DND-41 (cell line): ENCODE measurements at places on chromosomes 16 and 17.

DNA sequence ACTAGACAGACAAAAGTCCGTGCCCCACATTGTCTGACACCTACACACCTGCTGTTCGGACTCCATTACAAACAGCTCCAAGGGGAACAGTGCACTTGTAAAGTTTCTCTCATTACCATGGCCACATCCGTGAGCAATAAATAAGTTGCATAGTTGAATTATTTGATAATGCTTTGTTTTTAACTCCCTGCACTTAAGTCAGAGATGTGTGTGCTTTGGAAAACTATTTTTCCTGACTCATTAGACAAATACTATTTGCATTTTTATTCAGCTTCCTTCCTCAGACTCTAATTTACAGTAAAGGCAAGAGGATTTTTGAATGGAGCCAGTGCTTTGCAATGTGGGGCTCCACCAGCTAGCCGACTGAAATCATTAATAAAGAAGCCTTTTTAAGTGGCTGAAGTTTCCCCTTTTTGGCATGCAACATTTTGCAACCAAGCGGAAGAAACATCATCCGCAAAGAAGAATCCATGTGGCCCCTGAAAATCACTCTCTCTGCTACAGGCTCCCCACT is 6.5 kb upstream of the CCL2 start:
- no peak for DNase-seq

- DNase-seq: no peak
These were observed 2.8 kb upstream of the PYCR1 start for GRCh38 chr17:81939881-81940385.

GRCh38 chr16:15970202-15970601 is 20.8 kb downstream of the ABCC1 start:
- no peak for DNase-seq

GRCh38 chr16:81780350-81780749 is 1.3 kb downstream of the PLCG2 start:
- no peak for DNase-seq

DNA sequence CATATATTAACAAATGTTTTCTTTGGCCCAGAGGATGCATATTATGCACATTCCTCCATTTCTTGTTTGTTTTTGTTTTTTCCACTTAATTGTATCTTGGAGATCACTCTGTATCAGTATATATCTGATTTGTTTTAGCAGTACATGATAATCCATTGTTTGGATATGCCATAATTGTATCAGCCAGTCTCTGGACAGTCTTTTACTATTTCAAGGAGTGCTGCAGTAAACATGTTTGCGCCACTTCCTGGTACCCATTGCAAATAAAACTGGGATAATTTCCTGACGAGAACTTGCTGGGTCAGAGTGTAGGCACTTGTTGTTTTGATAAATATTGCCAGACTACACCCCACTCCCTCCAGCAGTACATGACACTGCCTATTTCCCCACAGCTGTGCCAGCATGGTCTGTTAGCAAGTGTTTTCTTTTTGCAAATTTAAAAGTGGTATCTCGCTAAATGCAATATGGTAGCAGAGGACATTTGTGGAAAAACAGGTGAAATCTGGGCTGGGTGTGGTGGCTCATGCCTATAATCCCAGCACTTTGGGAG is 4.9 kb upstream of the TMEM11 start:
- DNase-seq: no peak

- DNase-seq: no peak
These were observed 8.1 kb upstream of the PPP1R27 start for GRCh38 chr17:81842725-81843504.

DNA sequence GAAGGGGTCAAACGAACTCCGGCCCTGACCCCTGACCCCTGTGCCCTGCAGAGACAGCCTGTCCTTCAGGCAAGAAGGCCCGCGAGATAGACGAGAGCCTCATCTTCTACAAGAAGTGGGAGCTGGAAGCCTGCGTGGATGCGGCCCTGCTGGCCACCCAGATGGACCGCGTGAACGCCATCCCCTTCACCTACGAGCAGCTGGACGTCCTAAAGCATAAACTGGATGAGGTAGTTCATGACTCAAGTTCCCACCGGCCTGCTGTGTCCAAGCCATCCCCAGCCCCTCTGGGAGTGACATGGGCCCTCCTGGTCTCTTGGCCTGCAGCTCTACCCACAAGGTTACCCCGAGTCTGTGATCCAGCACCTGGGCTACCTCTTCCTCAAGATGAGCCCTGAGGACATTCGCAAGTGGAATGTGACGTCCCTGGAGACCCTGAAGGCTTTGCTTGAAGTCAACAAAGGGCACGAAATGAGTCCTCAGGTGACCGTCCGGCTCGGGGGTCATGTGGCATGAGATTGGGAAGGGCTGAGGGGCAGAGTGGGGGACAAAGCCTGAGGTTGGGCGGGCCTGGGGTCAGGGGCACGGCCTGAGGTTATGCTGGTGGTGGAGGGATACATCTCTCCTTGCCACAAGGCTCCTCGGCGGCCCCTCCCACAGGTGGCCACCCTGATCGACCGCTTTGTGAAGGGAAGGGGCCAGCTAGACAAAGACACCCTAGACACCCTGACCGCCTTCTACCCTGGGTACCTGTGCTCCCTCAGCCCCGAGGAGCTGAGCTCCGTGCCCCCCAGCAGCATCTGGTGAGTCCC is 5.7 kb downstream of the MSLN start:
- DNase-seq: no peak

DNA sequence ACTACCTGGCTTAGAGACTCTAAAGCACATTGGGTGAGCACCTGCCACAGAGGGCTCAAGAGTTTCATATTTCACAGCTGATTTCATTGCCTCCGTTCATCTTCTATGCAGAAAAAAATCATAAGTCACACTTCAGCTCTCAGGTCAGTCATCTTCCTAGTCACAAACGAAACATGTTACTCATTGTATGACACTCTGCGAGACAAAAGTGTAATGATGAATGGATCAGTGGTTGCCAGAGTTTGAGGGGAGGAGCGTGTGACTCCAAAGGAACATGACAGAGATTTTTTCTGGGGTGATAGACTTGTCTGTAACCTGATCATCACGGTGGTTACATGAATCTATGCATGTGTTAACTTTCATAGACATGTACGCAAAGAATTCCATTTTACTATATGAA is 195.2 kb upstream of the CNTNAP4 start:
- DNase-seq: no peak

DNA sequence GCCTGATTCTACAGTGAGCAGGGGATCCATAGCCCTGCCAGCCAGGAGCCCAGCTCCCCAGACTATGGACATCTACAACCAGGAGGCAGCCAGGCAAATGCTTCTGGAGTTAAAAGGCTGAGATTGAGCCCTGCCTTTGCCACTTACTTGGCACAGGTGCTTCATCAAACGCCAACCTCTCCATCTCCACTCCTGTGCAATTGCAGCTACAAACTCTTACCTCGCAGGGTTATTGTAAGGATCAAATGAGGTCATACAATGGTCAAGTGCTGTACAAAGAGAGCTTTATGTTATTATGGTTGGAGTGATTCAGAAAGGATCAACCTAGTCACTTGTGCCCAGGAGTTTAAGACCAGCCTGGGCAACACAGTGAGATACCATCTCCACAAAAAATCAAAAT is 9.8 kb upstream of the MYO18A start:
- no peak for DNase-seq

- DNase-seq: no peak
These were observed 40.1 kb downstream of the CLEC16A start for GRCh38 chr16:10984509-10984908.

DNA sequence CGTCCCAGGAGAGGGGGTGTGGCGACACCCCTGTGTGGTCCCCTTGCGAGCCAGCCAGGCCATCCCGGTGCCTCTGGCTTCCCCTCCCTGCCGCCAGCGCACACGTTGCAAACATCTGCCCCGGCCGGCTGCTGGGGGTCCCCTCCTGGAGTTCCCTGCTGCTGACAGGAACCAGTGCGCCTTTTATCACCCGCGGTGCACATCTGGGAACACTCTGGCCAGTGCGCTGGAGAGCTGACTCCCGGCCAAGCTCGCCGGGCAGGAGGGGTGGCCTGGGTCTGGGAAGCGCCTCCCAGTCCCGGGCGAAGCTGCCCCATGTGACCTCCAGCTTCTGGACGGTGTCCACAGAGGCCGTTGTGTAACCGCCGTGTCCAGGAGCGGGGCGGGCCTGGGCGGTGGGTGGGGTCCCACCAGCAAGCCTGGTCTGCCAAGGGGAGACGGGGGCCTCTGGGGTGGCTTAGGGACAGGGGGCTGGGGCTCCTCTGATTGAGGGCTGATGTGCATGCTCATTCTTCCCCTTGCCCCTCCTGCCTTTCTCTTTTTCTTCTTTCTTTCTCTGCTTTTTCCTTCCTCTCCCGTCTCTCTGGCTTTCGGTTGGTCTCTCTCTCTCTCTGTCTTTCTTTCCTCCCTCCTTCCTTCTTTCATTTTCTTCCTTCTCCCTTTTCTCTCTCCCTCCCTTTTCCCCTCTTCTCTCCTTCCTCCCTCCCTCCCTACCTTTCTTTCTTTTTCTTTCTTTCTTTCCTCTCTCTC is 25.2 kb upstream of the CIBAR2 start:
- DNase-seq: no peak

- no peak for DNase-seq
These were observed 55.1 kb downstream of the NDE1 start for GRCh38 chr16:15705064-15705565.

DNA sequence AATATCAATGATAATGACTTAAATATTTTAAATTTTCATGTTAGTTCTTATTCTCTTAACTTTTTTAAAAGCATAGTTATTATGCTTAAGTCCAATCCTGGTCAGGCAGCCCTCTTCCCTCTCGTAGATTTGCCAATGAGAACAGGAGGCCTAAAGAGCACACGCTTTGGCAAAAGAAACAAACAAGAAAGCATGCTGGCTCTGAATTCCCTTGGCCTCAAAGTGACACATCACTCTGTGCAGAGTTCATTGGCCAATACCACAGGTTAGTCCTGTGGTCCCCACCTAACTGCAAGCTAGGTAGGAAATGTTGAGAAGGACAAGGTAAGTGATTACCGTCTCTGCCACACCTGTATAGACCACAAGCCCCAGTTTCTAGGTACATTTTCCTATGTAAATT is 61.5 kb downstream of the MYO1D start:
- DNase-seq: no peak

GRCh38 chr16:82384949-82385348 is 214.9 kb upstream of the MPHOSPH6 start:
- no peak for DNase-seq

DNA sequence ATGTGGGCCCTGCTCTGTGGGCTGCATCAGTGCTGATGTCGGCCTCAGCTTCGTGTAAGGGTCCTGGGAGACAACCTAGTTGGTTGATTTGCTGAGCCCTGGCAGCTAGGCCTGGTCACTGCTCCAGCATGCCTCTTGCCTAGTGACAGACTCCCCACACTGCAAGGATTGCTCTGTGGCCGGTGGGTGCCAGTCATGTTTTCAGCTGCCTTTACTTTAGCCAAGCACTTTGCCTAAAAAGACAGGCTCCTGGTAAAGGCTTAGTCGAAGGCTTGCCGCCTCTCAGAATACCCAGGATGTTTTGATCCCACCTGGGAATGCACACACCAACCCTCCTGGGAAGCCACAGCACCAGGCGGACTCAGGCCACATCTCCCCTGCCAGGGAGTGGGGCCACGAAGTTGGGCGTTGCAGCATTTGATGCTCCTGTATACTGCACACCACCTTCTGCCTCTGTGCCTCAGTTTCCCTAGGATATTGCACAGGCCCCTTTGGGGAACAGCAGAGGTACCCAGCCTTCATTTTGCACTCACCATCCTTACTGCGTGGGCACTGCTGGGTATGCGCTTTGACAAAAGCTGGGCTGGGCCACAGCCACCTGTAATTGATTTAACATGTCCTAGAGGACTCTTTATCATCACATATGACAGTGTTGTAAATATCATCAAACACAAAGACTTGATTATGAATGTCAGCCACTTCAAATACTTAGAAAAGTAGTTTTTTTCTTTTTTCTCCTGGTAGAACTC is 19.9 kb downstream of the GINS2 start:
- DNase-seq: no peak

GRCh38 chr16:68365167-68365817 is 54.5 kb downstream of the PRMT7 start:
- DNase-seq: no peak

DNA sequence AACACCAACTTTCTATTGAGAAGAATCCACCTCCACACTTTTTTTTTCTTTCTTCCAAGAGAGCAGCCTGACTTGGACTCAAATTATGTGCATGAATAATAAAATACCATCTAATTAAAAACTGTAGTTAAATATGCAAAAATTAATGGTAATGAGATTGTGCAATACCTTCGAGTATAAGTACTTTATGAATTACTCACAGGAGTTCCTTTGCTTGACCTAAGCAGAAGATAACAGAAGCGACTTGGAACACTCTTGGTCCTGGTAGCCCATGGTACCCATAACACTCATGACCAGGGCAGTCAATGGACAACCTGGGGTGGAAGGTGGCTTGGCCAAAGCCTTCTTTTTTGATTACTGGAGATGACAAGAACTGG is 203.5 kb upstream of the IRX3 start:
- DNase-seq: no peak

- no peak for DNase-seq
These were observed 12.3 kb upstream of the CARMIL2 start for GRCh38 chr16:67632415-67633172.

DNA sequence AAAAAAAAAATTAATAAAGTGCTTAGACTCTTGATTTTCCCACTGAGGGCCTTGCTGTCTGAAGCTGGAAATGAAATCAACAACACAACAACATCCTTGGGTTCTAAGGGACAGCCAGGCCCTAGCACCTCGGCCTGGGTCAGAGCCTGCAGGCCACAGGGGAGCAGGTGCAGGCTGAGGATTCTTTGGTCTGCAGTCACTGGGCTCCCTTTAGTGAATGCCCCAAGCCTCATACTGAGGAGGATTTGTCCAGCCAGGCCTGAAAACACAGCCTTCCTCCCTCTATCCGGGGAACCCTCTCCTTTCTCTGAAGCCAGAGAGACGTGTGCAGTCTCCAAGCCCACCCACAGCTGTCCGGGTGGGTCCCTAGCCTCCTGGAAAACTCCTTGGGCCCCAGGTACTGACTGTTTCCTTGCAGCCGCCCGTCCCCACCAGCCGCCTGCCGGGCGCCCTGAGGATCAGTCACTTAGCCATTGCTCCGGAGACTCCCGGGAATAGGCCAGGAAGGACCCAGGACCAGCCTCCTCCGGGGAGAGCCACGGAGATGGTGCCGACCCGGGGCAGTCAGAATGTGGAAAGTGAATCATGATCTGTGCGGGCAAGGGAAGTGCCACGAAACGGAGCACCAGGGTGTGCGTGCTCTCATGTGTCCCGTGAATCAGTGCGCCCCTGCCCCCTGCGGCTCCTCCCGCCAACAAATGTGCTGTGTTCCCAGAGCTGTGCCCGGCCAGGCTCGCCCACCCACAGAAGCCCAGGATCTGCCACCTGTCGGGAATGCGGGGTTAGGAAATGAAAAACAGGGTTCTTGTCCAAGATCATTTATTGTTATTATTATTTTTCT is 91.0 kb downstream of the RTN4RL1 start:
- no peak for DNase-seq

GRCh38 chr17:18257982-18258355 is 569 bp downstream of the FLII start:
- peak; percentile 50 for DNase-seq

DNA sequence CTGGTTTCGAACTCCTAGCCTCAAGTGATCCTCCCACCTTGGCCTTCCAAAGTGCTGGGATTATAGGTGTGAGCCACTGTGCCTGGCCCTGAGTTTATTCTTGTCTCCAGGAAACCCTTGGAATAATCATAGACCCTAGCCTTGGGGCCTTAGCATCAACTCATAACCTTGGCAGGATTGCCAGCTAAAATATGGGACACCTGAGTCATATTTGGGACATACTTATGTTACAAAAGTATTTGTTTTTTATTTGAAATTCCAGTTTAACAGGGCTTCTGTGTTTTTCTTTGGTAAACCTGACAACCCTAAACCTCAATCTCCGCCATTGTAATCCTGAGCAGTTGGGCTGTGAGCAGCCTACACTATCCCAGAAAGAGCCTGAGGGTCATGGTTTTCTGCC is 28.6 kb upstream of the TNS4 start:
- DNase-seq: no peak

GRCh38 chr17:19510903-19511302 is 22.8 kb upstream of the SLC47A1 start:
- no peak for DNase-seq
